ENCODE measurements at places on chromosomes 6 and 20.

DNA sequence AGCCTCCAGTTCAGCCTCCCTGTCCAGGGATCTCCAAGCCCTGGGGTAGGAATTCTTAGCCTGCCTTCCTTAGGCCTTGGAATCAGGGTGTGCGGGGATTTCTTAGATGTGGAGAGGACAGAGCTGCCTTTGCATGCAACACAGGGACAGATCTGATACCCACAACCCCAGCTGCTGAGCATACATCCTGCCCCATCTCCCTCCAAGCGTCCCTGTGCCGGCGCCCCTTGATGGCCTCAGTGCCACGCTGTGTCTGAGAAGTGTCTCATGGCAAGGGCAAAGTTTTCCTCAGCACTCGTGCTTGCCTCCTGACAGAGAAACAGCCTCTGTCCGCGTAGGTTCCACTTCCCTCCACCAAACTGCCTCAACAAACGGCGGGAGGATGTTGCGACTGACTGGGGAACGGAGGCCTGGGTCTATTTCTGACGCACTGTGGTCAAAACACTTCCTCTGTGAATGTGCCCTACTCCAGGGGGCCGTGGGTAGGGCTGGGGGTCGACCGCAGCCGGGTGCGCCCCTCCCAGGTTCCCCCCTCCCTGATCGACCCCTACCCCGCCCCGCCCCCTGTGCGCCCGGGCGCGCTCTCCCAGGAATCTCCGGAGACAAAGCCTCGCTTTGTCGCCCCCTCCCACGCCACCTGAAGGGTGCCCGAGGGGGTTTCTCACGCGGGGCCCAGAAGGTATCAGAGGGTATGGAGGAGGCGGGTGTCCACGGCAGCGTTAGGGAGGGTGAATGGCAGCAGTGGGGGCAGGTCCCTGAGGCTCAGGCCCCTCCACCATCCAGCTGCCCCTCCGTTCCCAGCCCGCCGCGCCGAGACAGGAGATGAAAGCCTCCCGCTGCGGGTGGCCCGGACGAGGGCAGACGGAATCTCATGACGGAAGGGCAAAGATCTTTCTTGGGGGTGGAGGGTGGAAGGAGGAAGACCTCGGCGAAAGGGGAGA, 806 bp downstream of the MICAL1 start:
- peak; percentile 53 for DNase-seq

- no peak for DNase-seq
Observed at GRCh38 chr6:56245903-56246351, 1.5 kb downstream of the COL21A1 start.

- DNase-seq: no peak
Observed at GRCh38 chr20:45309075-45309474, 976 bp upstream of the MATN4 start.

GRCh38 chr6:148450866-148451265, 108.2 kb downstream of the SASH1 start:
- DNase-seq: no peak

GRCh38 chr6:13397359-13398068, 69.2 kb upstream of the TBC1D7 start:
- no peak for DNase-seq

GRCh38 chr20:46399401-46399800, 7.0 kb downstream of the ELMO2 start:
- no peak for DNase-seq

DNA sequence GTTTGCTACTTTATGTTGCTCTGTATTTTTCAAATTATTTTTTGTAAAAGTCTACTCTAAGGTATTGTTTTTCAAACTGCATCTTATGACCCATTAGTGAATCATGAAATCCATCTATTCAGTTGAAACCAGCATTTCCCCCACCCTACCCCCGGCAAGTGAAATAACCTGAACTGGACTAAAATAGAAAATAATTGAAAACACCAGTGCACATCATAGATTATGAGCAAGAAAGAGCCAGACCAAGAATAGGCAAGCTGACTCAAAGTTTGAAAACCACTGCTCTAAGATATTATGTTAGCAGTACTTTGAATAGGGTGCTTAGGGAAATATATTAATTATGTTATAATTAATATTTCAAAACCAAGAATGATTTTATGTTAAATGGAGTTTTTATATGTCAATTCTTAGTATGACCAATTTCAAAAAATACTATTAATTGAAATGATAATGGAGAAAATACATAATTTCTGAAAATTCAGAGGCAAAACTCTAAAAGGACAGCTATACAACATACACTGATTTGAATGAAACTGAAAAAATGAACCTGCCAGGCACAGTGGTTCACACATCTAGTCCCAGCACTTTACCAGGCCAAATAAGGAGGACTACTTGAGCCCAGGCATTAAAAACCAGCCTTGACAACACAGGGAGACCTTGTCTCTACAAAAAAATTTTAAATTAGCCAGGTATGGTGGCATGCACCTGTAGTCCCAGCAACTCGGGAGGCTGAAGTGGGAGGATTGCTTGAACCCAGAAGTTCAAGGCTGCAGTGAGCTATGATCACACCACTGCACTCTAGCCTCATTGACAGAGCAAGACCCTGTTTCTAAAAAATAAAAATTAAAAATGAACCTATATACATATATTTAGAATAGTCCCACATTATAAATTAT, 112.0 kb downstream of the CDK19 start:
- DNase-seq: no peak

GRCh38 chr6:72739368-72739779, 117.5 kb downstream of the KCNQ5 start:
- DNase-seq: no peak

All from posterior cingulate gyrus (tissue), 11 donors.